EH (cell line): ENCODE measurements at places on chromosomes 5 and 9.

GRCh38 chr5:159341906-159342310 is 11.6 kb upstream of the IL12B start:
- DNase-seq, result peak; percentile 91

DNA sequence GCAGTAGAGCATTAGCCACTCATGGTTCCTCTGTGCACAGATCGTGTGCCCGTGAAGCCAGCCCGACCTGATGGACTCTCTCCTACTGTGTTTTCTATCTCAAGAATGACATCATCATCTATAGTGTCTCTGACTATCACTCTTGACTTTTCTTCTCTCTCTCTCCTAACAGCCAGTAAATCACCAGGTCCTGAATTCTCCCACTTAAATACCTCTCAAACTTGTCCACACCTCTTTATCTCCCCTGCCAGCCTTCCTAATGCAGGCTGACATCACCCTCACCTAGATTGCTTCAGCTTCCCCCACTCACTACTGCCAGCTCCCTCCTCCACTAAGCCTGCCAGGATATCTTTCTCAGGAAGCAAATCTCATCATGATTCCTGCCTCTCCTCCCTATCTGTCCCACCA is 90.6 kb upstream of the MIER3 start:
- DNase-seq, result no peak

DNA sequence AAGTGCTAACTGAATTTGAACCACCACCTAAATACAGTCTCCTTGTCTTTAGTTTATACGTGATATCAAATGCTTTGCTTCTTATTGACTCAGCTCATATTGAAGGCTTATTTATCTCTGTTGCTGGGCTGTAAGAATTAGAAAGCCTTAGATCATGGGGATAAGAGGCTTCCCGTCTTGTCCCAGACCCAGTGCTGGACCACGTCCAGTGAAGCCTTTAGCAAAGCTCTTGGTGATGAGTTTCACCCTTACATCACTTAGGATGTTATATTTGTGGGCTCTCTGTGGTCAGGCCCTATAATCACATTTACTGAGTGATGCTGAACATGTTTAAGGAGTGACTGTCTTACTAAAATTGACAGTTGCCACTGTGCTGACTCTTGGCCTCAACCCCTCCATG is 11.2 kb downstream of the FAM240B start:
- peak; percentile 17 for DNase-seq

DNA sequence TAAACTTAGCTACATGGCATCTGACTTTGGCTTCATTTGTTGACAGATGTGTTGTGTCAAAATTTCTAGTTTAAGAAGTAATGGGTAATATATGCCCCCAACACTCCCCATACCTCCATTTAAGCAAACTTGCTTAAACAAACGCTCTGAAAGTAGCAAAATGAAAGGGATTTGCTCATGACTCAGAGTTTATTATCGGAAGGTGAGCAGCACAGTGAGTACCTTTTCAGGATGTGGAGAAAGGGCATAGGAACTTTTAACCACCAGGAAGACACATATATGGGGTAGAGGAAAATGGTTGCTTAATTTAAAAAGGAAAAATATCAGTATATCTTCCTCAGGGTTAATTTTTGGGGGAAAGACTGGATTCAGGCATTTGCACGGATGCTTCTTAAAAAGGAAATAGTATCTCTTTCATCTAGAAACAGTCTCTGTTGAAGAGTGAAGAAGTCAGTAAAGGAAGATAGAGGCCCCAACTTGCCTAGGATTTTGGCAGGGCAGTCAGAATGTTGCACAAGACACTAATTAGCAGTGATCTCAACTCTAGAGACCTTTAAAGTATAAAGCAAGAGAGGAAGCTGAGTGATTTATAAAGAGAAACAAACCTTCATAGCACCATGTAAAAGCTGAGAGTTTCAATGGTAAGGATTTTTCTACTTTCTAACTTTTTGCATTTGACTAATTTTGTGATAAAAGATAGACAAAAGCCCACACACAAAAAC is 155.1 kb downstream of the TRIO start:
- peak; percentile 69 for DNase-seq

DNA sequence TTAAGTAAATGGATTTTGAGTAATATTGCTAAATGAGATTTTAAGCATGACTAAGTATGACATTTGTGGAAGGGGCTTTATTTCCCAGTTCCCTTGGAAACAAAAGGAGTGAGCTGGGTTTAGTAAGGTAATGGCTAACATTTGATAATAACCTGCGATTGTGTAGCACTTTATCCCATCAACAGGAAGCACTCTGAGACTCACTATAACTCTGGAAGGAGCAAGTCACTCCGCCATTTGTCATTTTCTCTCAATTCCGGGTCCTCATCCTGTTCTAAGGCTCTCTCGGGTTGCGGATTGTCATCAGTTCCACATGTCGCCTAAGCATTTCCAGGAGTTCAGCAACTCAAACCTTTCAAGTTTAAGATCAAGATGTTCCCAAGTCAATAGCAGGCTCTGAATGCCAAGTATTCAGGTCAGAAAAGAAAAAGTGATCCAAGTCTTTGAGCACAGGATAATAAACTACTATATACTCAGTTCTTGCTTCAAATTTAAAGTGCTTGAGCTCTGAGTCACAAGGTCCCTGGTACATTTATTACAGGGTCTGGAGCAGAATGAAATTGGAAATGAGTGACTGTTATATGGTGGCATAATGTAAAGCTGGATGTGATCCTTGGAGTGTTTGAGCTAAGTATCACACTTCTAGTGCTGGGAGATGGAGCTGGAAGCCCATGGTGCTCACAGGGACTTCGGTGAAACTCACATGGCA is 39.3 kb downstream of the CAPSL start:
- DNase-seq, result peak; percentile 47

- no peak for DNase-seq
Observed at GRCh38 chr9:38337706-38338264, 54.7 kb upstream of the ALDH1B1 start.

GRCh38 chr5:149728303-149728702 is 1.8 kb upstream of the PPARGC1B start:
- no peak for DNase-seq

- DNase-seq, result no peak
Observed at GRCh38 chr5:136730426-136730825, 365.1 kb upstream of the TRPC7 start.

- DNase-seq, result no peak
Observed at GRCh38 chr9:109828254-109828653, 48.3 kb downstream of the PALM2AKAP2 start.

DNA sequence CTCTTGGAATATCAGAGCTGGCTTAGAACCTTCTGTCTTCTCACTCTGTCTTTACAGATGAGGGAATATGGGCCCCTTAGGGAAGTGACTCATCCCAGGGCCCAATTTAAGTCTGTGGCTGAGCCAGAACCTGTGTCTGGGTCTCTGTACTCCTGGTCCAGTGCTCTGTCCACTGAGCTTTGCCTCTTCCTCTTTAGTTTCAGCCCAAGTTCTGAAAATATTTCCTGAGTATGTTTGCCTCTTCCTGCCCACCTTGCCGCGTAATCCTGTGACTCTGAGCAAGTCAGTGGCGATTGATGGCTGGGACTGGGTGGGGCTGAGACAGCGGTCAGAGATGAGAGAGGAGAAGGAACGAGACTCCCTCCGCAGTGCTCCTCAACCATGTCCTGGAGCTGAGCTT is 7.8 kb downstream of the IER5L start:
- peak; percentile 53 for DNase-seq

GRCh38 chr9:107210775-107211174 is 72.3 kb upstream of the RAD23B start:
- no peak for DNase-seq

- peak; percentile 82 for DNase-seq
Observed at GRCh38 chr5:140481758-140482157, 65.7 kb upstream of the EIF4EBP3 start.

DNA sequence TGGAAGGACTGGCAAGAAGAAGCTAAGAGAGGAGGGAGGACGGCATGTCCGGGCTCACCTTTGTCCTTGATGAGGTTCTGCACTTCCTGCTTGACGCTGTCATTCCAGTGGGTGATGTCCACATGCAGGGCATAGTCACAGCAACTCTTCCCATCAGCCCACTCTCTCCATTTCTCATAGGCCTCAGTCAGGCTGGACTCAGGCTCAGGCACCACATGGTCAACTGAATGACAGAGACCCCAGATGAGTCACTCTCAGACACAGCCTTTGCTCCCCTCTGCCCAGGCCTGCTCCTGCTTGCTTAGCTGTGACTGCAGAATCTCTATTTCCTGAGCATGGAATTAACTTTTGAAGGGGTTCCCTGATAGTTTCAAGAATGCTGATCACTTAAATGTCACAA is 94.2 kb downstream of the DPYSL3 start:
- no peak for DNase-seq

DNA sequence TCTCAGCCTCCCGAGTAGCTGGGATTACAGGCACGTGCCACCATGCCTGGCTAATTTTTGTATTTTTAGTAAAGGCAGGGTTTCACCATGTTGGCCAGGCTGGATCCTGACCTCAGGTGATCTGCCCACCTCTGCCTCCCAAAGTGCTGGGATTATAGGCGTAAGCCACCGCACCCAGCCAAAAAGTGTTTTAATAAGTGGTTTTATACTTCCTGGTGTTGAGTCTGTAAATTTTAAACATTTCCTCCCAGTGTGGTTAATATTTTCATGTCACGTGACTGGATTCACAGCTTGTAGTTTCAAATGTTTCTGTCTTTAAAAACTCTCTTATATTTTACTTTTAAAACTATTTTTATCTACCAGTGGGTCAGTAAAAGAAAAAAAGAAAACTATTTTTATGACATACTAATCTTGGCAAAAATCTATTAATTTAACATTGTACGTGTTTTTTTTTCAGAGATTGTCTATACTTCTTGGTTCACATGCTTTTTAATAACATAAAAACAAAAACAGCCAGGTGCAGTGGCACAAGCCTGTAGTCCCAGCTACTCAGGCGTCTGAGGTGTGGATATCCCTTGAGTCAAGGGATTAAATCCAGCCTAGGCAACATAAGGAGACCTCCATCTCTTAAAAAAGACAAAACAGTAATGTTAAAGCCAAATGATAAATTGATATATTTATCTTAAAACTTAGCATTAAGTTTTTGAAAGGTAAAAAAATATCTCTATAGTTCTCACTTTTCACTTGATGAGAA is 117.1 kb downstream of the DMXL1 start:
- DNase-seq, result no peak

GRCh38 chr5:95595289-95595931 is 24.5 kb upstream of the GPR150 start:
- no peak for DNase-seq

DNA sequence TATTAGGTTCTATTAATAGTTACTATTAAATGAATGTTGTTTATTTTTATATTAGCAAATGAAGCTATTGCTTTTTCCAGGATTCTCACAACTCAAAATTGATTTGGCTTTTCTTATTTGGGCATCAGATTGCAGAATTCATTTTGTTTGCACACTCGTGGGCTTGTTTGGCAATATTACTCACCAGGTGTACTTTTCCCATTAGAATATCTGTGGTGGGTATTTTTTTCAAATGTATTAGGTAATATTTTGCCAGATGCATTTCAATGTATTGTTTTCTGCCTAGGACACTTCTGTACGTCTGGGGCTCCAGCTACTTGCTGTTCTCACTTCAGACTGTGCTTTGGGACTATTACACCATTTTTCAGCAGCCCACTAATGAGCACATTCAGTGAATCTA is 108.0 kb upstream of the GHR start:
- DNase-seq, result no peak

GRCh38 chr9:126127591-126127990 is 199.0 kb upstream of the MVB12B start:
- DNase-seq, result no peak

GRCh38 chr9:136143215-136144001 is 24.7 kb upstream of the TMEM250 start:
- peak; percentile 25 for DNase-seq

GRCh38 chr5:17929171-17929570 is 294.9 kb downstream of the TAF11L14 start:
- no peak for DNase-seq

- DNase-seq, result no peak
Observed at GRCh38 chr9:114089206-114089840, 9.8 kb downstream of the KIF12 start.

DNA sequence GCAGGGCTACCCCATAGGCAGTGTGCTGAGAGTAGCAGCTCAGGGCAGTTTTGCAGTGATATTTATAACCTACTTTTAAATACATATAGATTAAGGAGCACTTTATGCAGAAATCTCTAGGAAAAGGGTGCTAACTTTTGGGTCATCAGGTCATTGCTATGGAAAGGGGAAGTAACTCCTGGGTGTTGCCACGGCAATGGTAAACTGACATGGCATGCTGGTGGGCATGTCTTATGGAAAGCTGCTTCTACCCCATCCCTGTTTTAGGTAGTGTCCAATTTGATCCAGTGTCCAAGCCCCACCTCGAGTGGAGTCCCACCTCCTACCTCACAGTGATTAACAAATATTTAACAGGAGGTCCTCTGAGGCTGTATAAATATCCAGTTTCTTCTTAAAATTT is 56.8 kb upstream of the XPA start:
- DNase-seq, result no peak

DNA sequence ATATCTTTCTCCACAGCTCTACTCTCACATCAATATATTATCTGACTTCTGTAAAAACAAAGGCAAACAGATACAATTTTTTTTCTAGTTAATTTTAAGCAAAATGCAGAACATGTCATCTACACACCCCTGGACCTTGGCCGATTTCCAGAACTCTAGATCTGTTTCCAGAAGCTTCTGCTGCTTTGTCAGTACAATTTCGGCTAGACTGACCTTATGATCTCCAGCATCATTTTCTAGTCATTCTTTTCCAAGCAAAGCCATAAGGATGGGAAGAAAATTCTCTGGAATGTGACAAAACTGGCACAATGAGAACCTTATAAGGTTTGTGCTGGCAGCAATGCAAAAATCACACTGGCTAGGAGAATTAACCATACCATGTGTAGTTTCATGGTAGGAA is 132.8 kb upstream of the MPDZ start:
- DNase-seq, result peak; percentile 6

DNA sequence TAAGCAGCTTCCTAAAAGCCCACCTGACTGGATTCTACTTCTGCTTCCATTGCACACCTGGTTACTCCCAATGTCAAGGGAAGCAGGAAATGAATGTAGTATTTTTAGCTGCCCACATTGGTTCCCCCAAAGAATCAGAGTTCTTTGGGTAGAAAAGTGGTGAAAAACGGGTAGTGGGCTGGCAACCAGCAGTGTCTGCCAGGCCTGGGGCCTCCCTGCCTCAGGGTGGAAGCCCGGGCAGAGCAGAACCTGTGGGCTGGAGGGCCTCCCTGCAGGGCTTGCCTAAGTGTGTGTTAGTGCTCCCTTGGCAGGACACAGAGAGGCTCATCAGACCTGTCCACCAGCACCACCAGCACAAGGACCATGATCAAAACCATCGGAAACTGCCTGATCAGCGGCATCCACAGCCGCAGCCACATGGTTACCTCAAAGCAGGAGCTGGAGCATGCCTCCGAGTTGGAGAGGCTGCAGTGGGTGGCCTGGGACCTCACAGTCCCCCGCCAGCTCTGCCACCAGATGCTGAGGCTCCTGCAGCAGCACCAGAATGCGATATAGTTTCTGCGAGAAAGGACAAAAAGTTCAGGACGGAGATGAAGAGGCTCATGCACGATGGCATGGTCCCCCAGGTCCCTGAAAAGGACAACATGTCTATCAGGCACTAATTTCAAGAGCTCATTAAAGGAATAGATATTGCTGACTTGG is 72.2 kb downstream of the PTPDC1 start:
- DNase-seq, result no peak
